Kidney (tissue), 22 donors: ENCODE measurements at places on chromosomes 2 and 18. TPM values are rescaled to one million over a fixed set of nuclear protein-coding genes. Genes with fewer than 3 reads are reported as not detected.

GRCh38 chr2:85189606-85190270 lies 56.5 kb downstream of the TCF7L1 start:
- no peaks in the 10 kb centered on the region for H3K4me1 ChIP-seq
- DNase-seq = peak; percentile 11
- no peaks in the 10 kb centered on the region for H3K36me3 ChIP-seq
- H3K27me3 ChIP-seq = no peaks in the 10 kb centered on the region
- no peak overlapping the region for H3K27ac ChIP-seq
- H3K4me3 ChIP-seq = no peak overlapping the region

DNA sequence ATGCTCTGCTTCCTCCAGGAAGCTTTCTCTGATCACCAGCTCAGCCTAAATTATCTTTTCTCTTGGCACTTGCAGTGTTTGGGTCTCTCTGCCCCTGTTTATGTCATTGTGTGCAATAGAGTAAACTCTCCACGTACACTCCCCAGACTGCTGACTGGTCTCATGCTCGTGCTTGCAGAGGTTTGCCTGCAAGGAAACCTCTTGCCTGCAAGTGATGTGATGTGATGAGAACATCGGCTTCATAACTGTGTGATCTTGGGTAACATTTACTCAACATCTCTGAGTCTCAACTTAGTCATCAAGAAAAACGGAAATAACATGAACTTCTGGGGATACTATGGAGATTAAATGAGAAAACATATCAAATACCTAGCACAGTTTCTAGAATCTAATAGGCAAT lies 92.3 kb downstream of the BIN1 start:
- no peak for DNase-seq
- peaks cover 5% of the 10 kb centered on the region for H3K4me1 ChIP-seq
- no peaks in the 10 kb centered on the region for H3K36me3 ChIP-seq
- H3K27me3 ChIP-seq = no peaks in the 10 kb centered on the region
- no peak overlapping the region for H3K4me3 ChIP-seq

DNA sequence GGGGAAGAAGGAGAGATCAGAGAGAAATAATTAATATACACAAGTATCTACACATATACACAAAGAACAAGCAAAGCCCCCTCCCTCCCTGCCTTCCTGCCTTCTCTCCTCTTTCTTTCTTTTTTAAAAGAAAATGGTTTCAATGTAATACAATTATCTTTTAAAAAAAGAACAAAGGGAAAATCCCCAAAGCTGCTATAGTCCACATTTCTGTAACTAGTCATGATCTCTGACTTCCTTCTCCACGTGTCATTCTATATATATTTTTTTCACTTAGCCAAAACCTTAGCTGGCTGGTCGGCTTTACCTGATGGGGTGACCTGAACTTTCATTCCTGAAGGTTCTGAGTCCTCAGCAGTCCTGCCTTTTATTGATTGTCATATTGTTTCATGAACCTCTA lies 44.3 kb downstream of the MAP3K20 start:
- H3K27me3 ChIP-seq = no peaks in the 10 kb centered on the region
- no peaks in the 10 kb centered on the region for H3K4me1 ChIP-seq
- H3K4me3 ChIP-seq = no peak overlapping the region
- DNase-seq = no peak

DNA sequence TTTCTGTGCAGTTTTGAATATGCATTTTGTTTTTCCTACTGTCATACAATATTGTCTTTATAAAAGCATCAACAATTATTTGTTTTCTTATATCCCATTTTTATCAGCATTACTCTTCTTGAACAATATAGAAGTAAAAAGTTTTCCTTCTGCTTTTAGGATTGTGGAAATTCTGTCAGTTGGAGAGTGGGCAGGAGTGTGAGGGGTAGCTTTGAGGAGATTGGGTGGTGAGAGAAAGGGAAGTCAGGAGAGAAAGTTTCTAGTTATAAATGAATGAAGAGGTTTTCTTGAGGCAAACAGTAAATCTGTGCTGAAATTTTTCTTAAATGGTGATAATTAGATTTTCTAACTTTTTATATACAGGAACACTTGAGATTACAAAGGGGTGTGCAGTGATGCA lies 151.7 kb upstream of the NOSTRIN start:
- no peak for DNase-seq
- H3K27me3 ChIP-seq = no peaks in the 10 kb centered on the region
- H3K36me3 ChIP-seq = no peaks in the 10 kb centered on the region
- peaks cover 4% of the 10 kb centered on the region for H3K4me1 ChIP-seq

- no peak overlapping the region for H3K4me3 ChIP-seq
- no peaks in the 10 kb centered on the region for H3K36me3 ChIP-seq
- no peaks in the 10 kb centered on the region for H3K27me3 ChIP-seq
Measured at GRCh38 chr2:17617955-17618354, 77.5 kb downstream of the VSNL1 start.

DNA sequence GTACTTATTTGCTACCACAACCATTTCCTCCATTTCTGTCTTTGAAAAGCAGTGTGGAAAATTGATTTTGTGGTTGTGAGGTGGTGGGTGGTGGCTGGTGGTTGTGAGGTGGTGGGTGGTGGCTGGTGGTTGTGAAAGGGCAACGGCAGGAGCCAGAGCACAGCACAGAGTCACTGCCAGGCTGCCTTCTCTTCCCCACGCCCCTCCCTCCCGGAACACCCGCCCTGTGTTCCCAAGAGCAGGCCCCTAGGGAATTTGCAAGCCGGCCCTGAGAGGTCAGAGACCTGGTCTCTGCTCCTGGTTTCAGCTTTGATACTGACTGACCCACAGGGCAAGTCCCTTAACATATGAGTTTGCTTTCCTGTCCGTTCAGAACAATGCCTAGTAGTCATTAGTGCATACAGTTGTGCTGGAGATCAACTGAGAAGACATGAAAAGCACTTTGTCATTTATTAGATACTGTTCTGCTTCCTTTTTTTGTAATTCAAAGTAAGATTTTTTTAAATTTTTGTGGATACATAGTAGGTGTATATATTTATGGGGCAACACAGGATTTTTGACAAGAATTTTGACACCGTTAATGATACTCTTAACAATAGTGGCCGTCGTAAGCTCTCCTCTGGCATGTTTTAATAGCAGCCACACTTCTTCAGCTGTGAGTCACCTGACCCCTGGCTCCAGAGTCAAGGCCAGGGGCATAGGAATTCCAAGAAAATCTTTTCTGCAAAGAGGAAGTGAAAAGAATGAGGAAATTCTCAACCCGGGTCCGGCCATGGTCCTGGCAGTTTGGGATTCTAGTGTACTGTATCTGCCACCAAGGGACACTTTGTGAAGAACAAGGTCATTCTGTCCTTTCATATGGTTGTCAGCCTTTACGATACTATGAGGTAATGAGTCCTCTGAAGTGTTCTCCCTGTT lies 53.2 kb downstream of the ITGA6 start:
- peaks cover 51% of the 10 kb centered on the region for H3K36me3 ChIP-seq
- peak; percentile 83 for DNase-seq
- no peak overlapping the region for H3K4me3 ChIP-seq

The FTCDNL1 gene
- total RNA-seq = 3.4 TPM

The SKOR2 gene
- total RNA-seq = not detected

The FIGN gene
- total RNA-seq = 8.0 TPM

DNA sequence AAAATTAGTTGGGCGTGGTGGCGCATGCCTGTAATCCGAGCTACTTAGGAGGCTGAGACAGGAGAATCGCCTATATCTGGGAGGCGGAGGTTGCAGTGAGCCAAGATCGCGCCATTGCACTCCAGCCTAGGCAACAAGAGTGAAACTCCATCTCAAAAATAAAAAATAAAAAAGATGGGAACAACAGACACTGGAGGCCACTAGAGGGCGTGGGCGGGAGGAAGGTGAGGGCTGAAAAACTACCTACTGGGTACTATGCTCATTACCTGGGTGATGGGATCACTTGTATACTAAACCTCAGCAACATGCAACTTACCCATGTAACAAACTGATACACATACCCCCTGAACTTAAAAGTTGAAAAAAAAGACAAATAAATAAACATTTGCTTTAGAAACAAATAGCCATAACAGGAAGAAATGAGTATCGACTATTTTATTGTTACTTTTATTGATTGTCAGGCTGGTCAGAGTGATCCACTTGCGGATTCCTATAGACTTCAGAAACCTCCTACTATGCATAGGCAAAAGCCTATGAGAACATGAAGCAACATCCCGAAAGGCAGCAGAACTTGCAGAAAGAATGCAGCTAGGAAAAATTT lies 61.0 kb downstream of the TMEM163 start:
- H3K4me1 ChIP-seq = no peaks in the 10 kb centered on the region
- DNase-seq = no peak
- no peaks in the 10 kb centered on the region for H3K27me3 ChIP-seq
- no peaks in the 10 kb centered on the region for H3K36me3 ChIP-seq
- no peak overlapping the region for H3K27ac ChIP-seq
- no peak overlapping the region for H3K4me3 ChIP-seq

The MROH2A gene
- not detected for total RNA-seq

DNA sequence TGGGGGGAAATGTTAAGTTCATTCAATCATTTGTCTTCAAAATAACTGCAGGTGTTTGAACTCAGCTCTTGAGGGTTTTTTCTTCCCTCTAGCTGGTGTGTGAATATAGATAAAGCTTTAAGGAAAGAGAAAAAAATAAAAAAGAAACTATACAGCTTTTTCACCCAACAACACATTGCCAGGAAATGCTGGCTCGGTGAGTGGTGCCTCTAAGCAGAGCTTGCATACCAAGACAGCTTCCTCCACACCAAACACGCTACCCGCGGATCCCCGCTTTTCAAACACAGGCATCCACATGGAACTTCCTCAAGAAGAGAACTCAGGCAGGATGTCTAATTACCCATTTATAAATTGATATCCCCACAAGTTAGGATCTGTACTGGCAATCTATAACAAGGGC lies 69.8 kb upstream of the TANK start:
- DNase-seq = no peak

- no peak for DNase-seq
- H3K36me3 ChIP-seq = no peaks in the 10 kb centered on the region
- H3K4me1 ChIP-seq = no peaks in the 10 kb centered on the region
- H3K4me3 ChIP-seq = no peak overlapping the region
- no peaks in the 10 kb centered on the region for H3K27me3 ChIP-seq
- no peak overlapping the region for H3K27ac ChIP-seq
Measured at GRCh38 chr2:85784474-85784986, 30.7 kb downstream of the ATOH8 start.

GRCh38 chr18:77133835-77134496 lies 1.4 kb upstream of the MBP start:
- no peaks in the 10 kb centered on the region for H3K36me3 ChIP-seq
- H3K4me3 ChIP-seq = no peak overlapping the region
- H3K27me3 ChIP-seq = no peaks in the 10 kb centered on the region
- peak; percentile 38 for DNase-seq

The CRYBA2 gene
- total RNA-seq = not detected

GRCh38 chr2:140416577-140416976 lies 1636.4 kb upstream of the NXPH2 start:
- no peaks in the 10 kb centered on the region for H3K27me3 ChIP-seq
- DNase-seq = no peak
- H3K36me3 ChIP-seq = no peaks in the 10 kb centered on the region
- no peak overlapping the region for H3K27ac ChIP-seq

DNA sequence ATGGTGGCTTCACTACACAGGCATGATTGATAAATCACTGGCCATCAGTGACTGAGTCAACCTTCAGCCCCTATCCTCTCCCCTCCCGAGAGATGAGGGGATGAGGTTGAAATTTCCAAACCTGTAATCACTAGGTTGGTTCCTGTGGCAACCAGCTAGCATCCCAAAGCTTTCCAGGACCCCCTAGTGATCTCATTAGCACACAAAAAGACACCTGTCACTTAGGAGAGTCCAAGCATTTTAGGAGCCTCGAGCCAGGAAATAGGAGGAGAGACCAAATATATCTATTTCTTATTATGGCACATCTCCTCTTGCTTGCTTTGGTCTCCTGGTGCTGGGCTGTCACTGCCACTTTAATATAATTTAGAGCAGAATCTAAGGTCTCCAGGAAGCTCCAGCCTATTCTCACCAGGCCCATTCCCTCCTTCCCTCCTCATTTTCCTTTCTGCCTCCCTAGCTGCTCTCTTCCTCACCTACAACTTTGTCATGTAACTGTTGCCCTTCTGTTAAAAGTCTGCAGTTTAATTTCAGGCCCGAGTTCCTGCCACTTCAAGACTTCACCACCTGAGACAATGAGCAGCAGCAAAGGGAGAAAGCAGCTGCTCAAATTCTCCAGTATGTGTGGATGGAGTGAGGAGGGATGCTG lies 33.2 kb upstream of the NAB1 start:
- H3K4me3 ChIP-seq = no peak overlapping the region
- H3K27me3 ChIP-seq = no peaks in the 10 kb centered on the region
- DNase-seq = no peak
- H3K36me3 ChIP-seq = no peaks in the 10 kb centered on the region
- no peaks in the 10 kb centered on the region for H3K4me1 ChIP-seq

The IL1R1 gene
- total RNA-seq = 95.9 TPM

The IL36RN gene
- total RNA-seq = not detected

DNA sequence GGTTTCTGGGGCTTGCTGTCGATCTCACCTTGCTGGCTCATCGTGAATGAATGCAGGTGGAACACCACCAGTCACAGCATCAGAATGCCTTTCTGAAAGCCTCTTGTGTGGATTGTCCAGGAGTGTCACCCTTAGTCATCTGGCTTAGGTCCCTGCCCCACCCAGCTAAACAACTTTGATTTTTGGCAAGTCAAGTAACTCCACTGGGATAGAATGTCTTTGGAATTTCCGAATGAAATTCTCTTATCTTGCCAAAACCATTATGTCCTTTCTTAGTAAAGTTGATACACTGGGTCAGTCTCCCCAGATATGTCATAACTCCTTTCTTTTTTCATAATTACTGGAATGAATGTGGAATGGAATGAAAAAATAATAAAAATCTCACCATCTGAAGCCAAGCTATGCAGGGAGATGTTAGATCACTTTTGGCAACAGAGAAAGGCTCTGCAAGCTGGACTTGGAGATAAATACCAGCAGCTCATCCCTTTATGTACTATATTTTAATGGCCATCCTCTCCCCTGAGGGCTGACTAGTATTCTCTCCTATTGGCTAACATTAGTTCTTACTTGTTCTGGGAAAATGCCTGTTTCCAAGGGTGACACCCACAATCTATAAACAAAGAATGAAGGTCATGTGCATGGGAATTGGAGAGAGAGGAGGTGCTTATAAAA lies 35.4 kb downstream of the INSIG2 start:
- no peaks in the 10 kb centered on the region for H3K27me3 ChIP-seq
- DNase-seq = peak; percentile 14
- no peak overlapping the region for H3K4me3 ChIP-seq
- no peak overlapping the region for H3K27ac ChIP-seq
- no peaks in the 10 kb centered on the region for H3K36me3 ChIP-seq

DNA sequence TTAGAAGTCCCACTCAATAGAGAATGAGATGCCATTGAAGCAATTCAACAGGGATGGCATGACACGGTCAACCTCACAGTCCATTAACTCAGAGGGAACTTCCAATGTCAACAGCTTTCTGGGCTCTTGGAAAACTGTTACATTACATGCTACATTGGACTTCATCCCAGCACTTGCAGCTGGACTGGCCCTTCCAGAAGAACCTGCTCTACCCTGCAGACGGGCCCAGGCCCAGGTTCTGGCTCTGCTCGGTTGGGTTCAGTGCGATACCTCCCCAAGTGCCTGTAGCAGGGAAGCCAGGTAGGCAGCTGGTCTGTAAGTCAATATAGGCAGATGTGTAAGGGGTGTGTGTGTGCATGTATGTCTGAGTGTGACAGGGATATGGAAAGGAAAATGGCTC lies 12.9 kb downstream of the LAMA1 start:
- H3K4me1 ChIP-seq = peaks cover 4% of the 10 kb centered on the region
- H3K36me3 ChIP-seq = no peaks in the 10 kb centered on the region
- no peak overlapping the region for H3K27ac ChIP-seq
- H3K27me3 ChIP-seq = no peaks in the 10 kb centered on the region
- DNase-seq = no peak

The LYPD6B gene
- total RNA-seq = 9.4 TPM

- no peak for DNase-seq
- no peaks in the 10 kb centered on the region for H3K36me3 ChIP-seq
- H3K27me3 ChIP-seq = no peaks in the 10 kb centered on the region
- H3K4me1 ChIP-seq = no peaks in the 10 kb centered on the region
Measured at GRCh38 chr2:151861174-151861573, 33.0 kb upstream of the ARL5A start.
